T follicular helper cell (primary cell): ENCODE measurements at places on chromosomes 12 and 14.

DNA sequence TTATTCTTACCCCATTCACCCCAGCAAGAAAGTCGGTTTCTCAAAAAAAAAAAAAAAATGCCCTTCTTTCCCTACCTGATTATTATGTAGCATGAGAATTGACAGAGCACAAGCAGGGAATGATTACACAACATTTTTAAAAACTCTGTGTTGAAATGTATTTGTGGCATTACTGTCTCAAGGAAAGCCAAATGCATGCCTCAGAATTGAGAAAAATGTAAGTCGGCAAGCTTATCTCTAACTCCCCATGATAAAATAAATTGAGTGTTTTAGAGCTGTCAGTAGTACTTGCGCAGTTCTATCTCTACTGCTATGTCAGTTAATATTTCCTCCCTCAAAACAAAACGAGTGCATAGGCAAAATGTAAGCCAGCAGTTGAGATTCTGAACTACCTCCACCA is 25.7 kb downstream of the ANO4 start:
- DNase-seq, result no peak

- peak; percentile 6 for DNase-seq
Observed at GRCh38 chr14:21902561-21903181, 229.1 kb upstream of the OR4E1 start.

DNA sequence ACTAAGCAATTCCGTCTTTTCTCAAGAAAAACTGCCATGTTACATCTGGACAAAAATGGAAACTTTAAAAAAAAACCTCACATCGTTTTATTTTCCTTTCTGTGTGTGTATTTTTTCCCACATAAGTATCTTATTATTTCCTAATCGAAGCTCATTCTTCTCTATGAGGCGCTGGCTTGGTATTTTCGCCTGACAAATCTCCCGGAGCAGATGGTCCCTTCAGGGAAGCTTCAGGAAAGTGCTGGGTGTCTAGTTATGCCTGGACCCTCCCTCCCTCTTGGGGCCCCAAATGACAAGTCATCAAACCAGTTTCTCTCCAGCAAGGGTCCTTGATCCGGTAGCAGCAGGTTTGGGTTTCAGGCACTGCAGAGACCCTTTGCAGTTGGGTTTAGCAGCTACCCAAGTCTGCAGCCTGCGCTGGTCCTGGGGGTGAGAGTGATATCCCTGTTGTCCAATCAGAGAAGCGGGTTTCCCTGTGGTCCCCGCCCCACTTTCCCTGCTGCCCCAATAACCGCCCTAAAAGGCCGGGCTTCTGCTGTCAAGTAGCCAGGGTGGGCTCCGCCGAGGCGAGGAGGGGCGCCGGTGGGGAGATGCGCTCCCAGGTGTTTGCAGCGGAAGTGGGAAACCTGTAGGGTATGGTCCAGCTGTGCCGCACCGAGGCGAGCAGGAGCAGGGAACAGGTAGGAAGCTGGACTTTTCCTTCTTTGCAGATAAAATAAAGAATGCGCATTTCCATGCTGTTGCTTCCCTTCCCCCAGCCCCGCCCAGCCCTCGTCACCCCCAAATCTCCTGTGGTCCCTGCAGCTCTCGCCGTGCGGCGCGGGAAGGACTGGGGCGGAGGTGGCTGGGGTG is at the start of gene CNTN1:
CNTN1 (plus strand) TSS at position 527 of the 852 bp plus-strand sequence.
- no peak for DNase-seq

GRCh38 chr12:123164222-123164621 is 13.3 kb upstream of the PITPNM2 start:
- DNase-seq, result no peak

DNA sequence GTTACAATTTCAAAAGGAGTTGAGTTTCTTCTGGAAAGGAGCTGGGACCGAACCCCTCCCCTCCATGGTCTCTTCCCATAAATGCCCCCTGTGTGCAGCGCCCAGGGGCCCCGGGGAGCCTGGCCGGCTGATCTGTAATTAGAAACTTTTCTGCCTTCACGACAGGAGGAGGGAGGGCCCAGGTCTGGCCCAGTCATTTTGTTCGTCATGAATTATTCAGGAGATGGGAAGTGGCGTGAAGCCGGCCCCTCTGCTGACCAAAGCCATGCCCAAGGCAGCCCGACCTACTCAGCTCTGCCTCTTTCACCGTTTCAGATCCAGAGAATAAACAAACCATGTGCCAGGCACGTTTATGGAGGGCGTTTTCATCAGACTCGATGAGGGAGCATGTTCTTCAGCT is 33.3 kb upstream of the MSI1 start:
- no peak for DNase-seq

GRCh38 chr14:77436042-77436441 is 12.7 kb upstream of the NOXRED1 start:
- no peak for DNase-seq

- DNase-seq, result no peak
Observed at GRCh38 chr14:43161477-43161876, 1345.6 kb downstream of the FSCB start.

DNA sequence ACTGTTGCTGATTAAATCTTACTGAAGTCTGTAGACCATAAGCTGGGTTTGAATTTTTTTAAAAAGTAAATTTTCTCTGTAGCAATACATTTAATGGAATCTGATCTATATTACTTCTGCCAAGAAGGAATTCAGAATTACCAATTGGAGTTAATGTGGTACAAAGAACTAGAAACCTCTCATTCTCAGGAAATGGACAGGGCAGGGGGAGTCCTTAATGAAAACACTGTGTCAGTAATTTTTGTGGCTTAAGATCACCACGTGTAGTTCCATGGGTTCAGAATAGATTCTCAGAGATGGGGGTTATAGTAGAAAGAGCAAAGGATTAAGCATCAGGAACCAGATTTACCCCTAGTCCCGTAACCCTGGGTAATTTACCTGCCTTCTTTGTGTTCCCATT is 30.3 kb downstream of the FBXL14 start:
- DNase-seq, result no peak

GRCh38 chr12:85280165-85280983 is at the start of gene ALX1:
Gene ALX1, plus strand, starts transcription at chr12:85280220. Its CDS starts 42 bp downstream, at chr12:85280262.
- no peak for DNase-seq

GRCh38 chr12:121400332-121401139 is 618 bp downstream of the RNF34 start:
- peak; percentile 36 for DNase-seq

DNA sequence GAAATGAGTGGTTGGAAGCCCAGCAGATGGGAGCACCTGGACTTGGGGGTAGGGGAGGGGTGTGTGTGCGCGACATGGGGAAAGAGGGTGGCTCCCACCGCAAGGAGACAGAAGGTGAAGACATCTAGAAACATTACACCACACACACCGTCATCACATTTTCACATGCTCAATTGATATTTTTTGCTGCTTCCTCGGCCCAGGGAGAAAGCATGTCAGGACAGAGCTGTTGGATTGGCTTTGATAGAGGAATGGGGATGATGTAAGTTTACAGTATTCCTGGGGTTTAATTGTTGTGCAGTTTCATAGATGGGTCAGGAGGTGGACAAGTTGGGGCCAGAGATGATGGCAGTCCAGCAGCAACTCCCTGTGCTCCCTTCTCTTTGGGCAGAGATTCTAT is 9.2 kb downstream of the GABARAPL1 start:
- DNase-seq, result no peak

DNA sequence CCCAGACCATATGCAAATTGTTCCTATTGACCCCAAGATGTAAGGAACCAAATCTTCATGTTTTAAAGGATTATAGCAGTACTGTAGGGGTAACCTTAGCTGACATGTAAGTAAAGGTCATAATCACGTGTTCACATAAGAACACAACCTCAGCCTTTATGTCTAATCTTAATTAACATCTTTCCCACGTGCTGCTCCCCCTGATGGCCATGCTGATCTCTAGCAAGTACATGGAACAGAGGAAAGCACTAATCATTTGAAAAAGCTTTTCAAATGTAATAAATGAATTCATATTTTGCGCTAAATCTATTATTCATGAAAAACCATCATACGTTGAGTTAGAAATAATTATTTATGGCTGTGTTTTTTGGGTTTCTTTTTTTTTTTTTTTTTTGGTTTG is 30.5 kb upstream of the ITPR2 start:
- no peak for DNase-seq

DNA sequence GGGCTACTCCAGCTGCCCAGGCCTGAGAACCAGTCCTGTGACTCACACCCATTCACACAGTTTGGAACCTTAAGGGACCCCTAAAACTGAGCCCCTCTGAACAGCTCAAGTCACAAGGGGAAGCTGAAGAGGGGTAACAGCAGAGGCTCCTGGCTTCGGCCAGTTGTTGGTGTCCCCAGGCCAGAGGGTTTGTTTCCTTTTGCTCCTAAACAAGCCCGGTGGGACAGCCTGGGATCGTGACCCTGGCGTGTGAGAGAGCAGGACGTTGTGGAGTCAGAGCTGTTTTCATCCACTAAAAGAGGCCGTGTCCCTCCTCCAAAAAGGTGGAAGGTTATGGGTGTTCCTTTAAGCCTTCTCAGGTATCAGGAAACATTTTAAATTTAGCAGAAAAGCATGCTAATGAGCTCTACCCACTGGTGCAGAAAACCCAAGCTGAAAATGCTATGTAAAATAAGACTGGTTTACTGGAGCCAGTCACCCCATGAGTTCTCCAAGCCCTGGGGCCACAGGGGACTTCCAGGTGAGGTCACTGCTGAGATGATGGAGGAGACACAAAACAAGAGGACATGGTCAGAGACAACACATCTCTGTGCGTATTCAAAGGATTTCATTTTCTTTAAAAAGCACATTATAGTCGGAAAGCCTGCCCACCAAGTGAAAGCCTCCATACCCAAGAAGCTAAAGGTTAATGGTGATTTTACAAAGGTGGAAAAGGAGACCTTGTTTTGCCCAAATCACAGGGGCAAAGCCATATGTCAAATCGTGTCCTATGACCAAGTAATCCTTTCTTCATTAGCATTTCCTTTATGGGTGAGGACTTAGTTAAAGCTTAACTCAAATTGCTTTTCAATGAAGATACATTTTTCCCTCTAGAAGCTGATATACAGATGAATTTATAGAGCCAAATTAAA is 14.1 kb downstream of the PRKAB1 start:
- no peak for DNase-seq

DNA sequence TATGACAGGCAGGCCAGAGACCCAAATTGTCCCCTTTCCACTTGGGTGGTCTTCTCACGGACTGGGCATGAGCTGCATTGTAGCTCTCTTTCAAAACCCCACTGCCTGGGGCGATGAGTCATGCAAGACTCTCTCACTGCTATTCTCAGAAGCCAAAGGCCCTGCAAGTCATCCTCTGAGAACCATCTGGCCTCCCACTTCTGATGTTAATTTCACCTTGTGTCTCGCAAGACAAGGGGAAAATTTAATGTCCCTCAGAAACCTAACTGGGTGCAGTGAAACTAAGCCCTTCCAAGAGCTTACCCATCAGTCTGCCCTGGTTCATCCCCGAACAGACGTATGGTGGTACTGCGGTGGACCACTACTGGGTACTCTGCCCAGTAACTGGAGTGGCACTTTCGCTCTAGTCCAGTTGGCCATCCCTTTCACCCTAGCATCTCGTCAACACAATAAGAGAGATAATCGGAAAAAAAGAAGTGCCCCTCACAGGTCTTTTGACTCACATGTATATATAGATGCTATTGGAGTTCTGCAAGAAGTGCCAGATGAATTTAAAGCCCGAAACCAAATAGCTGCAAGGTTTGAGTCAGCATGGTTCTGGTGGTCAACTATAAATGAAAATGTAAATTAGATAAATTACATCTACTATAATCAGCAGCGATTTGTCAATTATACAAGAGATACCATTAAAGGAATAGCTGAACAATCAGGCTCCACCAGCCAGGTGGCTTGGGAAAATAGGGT is 31.3 kb upstream of the LALBA start:
- DNase-seq, result no peak

DNA sequence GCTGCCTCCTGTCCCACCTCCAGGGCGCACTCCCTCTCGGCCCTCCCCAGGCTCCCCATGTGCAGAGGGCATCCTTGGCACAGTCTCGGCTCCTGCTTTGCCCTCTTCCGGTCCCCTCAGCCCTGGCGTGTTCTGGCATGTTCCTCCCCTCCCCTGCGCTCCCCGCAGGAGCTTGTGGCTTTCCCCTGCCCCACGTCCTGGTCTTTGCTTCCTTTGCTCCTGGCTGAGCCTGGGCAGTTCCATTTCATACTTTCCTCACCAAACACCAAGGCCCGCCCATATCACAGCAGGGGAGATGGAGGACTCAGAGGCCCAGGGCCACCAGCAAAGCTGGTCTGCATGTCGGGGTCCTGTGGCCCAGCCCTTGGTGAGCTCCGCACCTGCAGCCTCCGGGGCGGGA is 56.0 kb downstream of the FBRSL1 start:
- no peak for DNase-seq

DNA sequence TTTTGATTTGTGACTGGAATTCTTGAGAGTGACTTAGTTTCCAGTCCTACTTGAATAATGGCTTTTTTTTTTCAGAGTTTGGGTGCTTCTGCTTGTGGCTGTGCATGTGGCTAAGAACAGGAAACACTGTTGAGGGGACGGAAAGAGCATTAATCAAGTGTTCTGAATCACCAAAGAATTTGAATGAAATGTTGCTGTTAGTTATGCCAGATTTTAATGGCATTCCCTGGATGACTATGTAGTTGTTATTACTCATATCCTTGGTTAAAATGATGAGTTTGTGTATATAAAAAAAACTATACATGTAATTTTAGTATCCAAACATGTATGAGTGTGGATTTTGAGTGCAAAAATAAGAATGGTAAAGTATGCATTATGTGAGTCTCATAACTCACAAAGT is 347.9 kb downstream of the BCAT1 start:
- no peak for DNase-seq

DNA sequence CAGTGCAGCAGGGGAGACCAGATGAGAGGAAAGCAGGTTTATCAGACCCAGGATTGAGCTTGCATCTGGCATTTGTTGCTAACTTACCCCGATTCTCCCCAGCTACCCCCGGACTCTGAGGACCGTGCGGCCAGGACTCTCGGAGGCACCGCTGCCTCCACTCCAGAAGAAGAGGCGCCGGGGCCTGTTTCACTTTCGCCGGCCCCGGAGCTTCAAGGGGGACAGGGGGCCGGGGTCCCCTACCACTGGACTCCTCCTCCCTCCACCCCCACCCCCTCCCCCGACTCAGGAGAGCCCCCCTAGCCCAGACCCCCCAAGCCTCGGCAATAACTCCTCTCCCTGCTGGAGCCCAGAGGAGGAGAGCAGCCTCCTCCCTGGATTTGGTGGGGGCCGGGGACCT is 6.5 kb upstream of the CPNE6 start:
- DNase-seq, result no peak

DNA sequence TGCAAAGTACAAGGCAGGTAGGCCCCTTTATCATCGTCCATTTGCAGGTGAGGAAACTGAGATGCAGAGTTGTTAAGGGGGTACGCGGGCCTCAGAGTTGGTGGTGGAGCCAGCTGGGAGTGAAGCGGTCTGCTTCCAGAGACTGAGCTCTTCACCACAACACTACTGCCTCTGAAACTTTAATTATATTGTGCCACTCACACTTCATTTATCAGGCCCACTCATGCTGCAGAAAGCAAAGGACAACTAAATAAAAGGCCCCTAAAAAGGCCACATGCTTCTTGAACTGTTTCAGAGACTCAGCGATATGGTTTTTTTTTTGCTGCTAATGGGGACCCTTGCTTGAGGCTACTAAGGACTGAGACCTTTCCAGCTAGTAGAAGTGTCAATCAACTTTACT is 153.1 kb downstream of the TTC7B start:
- no peak for DNase-seq

GRCh38 chr14:94047581-94047980 is 21.4 kb downstream of the OTUB2 start:
- DNase-seq, result no peak

- no peak for DNase-seq
Observed at GRCh38 chr12:86179855-86180254, 76.3 kb downstream of the MGAT4C start.
